GM23338 (cell line): ENCODE measurements at places on chromosomes 7 and 10. TPM values are rescaled to one million over a fixed set of nuclear protein-coding genes. Genes with fewer than 3 reads are reported as not detected.

- DNase-seq, result peak; percentile 93
Measured at GRCh38 chr10:49612513-49613164, 1.2 kb upstream of the CHAT start.

- DNase-seq, result no peak
Measured at GRCh38 chr7:28174901-28175661, 5.5 kb downstream of the JAZF1 start.

DNA sequence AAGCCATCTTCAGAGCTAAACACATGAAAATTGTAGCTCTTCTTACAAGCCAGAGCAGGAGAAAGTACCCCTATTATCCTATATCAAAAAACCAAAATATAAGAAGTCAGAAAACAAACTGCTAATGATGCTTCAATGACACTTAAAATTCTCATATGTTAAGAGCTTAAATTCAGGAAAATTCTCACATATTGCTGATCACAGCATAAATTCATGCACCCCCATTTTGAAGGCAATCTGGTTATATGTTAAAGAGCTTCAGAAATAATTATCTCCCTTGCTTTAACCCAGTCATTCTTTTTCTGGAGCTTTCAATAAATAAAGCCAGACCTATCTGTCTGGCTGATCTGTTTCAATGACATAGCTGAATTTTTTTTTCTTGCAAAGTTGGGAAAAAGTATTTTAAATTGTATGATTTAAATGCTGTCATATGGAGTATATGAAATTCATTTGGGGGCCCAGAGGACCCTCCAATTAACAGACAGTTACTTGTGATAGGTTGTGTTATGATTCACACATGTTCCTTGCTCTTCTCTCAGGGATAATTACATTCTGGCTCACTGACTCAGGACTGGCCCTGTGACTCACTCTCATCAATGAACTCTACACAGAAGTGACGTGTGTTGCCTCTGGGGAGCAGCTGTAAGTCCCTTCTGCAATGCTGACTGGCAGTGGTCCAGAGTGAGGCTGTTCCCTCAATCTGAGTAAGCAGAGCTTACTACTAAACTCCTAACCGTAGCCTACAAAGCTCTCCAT is 85.2 kb downstream of the HGF start:
- no peak for DNase-seq

DNA sequence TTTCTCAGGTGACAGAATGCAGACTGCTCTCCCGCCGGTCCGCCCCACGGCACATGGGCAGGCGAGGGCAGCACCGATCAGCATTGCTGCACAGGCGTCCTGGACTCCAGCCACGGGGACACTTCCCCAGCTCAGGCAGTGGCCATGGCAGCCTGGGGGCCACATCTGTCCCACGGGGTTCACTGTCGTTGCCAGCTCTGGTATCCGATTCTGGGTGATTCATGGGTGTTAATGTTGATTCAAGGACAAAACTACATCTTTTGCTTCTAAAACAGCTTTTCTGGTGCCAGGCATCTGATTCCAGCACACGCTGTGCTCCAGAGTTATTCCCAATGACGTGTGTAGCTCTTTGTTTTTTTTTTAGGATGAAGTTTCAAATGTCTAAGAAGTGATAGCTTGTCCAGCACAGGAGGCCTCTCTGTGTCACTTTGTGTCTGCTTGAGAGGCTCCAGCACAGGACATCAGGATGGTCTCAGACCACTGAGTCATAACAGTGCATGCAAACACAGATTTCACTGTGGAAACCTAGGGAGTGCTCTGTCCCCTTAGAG is 218.0 kb downstream of the WDR37 start:
- no peak for DNase-seq

DNA sequence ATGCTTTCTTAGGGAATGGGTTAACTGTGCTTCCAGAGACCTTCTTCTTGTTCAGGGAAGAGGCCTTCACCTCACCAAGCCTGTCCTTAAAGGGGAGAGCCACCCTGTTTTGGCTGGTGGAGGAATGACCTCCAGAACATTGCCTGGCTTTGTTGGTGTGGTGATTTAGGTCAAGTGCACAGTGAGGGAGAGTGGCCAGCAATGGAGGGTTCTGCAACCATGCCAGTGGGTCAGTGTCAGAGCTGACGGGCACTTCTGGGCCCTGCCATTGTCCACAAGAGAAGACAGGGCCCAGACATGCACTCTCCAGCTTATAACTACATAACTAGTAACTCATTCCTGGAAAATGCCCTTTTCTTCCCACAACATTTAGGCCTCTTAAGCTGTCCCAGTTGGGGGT is 238.5 kb upstream of the AKR1E2 start:
- DNase-seq, result no peak

DNA sequence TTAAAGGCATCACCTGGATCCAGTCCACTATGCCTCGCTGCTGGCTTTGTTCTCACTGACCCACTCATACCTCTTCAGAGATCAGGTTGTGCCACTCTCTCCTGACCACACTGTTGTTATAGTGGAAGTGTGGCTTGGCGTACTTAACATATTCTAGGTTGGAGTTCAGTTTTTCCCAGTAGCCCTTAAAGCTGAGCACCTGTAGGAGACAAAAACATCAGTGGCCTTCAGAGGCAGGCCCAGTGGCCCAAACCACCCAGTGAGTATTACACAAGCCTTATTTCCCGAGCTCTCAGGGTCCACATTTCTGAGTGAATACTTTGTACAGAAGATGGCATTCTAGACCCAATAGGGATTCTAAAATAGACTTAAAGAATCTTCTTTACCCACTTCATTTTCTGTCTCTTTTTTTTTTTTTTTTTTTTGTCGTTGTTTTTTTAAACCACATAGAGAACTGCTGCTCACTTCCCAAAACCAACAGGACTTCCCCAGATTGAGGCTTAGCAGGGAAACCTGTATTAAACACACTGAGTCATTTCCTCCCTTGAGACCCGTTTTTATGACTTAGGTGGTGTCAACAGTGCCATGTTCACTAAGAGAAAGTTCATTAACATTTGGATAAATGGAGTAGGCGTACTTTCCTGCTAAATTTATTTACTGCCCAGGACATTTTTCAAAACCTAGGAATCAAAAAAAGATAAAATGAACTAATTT is 85.8 kb downstream of the GSAP start:
- no peak for DNase-seq

Gene OGDHL
- 15.5 and 17.6 TPM in 2 replicates for total RNA-seq

Gene PNLIPRP3
- total RNA-seq, result not detected in 2 replicates

Gene FAM237B
- total RNA-seq, result 0.07 TPM in 1 of 2 replicates, not detected in the other
